A673 (cell line): ENCODE measurements at places on chromosomes 3 and 15.
A peak's percentile ranks its signal among the peaks of the same experiment; 100 is the strongest.

DNA sequence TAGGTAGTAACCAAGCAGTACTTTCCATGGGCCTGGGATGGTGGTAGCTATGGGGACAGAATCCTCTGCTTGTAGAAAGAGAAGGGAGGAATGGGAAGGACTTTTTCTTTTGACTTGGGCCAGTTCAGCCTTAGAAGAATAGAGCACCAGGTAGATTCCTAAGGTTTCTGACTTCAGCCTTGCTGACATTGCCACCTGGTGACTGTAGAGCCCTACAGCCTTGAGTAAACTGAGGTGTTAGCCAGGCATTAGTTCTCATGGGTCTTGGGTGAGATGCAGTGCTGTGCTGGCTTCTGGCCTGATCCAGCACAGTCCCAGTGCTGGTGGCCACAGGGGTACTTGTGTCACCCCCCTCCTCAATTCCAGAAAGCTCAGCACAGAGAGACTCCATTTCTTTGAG lies 171.1 kb downstream of the ZBBX start:
- DNase-seq, result no peak

GRCh38 chr3:10625323-10625722 lies 119.9 kb upstream of the ATP2B2 start:
- DNase-seq, result no peak

DNA sequence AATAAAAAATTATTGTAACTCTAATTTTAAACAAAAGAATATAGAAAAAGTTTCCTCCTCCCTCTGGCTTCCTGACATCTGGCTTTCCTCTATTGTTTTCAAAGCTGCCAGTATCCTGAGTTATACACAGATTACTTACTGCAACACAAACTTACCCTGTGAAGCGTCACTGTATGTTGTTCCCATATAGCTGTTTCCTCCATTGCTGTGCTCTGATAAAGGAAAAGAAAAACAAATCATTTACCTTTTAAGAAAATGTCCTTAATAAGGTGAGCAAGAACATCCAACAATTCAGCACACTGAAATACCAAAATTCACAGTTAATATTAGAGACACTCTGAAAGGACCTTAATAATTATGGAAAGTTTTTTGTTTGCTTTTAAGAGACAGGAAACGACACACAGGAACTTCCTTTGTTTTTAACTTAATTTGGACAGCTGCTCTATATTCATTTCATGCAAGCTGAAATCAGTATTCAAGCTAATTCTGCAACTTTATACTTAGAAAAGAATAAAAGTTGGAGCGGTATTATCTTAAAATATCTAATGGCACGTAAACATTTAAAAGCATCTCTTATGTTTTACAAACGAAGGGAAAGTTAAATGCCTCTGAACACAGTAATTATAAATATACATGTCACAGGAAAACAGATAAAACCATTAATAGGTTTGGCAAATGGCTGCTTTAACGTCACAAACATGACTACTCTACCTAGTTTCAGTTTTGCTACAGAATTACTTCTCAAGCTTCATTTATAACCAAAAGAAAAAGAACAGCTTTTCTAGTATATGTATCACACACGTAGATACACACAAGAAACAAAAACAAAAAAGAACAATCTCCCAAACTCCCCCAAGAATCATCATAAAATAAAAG lies 21.5 kb downstream of the TJP1 start:
- DNase-seq, result peak; percentile 30

DNA sequence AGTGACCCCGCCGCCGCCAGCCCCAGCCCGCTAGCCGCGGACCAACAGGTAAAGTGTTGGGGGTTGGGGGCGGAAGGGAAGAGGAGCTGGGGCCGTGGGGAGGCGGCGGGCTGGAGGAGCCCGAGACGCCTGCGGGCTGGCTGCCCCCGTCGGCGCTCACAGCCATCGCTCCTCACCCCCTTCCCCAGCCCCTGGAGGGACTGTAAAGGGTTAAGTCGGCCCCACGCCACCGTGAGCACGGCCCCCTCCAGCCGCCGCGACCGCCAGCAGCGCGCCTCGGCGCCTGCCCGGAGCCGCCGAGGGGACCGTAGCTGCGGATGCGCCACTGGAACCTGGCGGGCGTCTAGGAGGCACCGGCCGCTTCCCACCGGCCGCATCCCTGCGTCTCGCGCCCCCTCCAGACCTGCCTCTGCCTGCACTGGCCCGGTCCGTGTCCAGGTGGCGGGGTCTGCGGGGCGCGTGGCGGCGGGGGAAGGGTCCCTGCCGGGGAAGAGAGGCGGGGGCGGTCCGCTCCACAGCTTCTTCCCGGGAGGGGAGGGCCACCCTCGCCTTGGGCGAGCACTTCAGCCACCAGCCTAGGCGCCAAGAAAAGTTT lies 522 bp downstream of the MED12L start:
- no peak for DNase-seq

DNA sequence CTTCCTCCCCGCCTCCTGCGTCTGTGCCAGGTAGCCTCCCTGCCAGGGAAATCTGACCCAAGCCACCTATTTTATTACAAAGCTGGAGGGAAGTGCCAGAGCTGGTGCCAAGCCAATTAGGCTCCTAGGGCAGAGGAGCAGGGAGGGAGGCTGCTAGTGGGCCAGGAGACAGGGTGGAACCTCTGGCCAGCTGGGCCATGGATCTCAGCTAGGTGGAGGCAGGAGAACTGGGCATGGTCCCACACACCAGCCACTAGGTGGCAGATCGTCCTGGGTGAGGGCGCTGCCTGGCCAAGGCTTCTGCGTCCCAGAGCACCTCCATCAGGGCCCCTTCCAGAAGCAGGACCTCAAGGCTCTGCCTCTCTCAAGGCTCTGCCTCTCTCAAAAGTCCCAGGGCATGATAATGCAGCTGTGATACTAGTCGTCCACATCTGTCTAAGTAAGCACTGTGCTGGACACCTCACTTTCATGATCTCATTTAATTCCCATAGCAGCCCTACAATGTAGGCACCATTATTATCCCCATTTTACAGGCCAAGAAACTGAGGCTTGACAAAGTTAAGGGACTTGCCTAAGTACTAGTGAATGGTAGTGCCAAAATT lies 4.5 kb upstream of the RFT1 start:
- peak; percentile 42 for DNase-seq

- DNase-seq, result no peak
Observed at GRCh38 chr3:120033596-120033995, 60.7 kb downstream of the GSK3B start.

DNA sequence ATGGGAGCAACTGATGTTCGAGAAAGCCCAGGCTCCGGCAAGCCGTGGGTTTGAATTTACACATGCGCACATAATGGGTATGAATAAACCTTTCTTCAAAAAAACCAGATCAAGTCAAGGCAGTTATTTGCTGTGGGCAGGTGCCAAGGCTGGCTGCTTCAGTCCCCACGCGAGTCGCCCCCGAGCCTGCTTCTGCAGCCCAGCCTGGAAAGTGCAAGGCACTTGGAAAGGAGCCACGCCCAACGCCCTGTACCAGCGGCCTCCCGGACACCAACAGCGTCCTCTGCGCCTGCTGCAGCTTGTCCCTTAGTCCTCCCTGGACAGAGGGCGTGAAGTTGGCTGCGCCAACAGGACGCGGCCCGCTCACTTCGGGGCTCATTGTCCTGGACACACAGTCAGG lies 68.9 kb downstream of the KLF15 start:
- DNase-seq, result peak; percentile 75

GRCh38 chr15:78407608-78408354 lies 30.2 kb upstream of the IREB2 start:
- no peak for DNase-seq

GRCh38 chr3:2856138-2857133 lies 253.7 kb downstream of the IL5RA start:
- DNase-seq, result no peak

GRCh38 chr15:34984889-34985630 lies 3.0 kb downstream of the ZNF770 start:
- DNase-seq, result no peak

DNA sequence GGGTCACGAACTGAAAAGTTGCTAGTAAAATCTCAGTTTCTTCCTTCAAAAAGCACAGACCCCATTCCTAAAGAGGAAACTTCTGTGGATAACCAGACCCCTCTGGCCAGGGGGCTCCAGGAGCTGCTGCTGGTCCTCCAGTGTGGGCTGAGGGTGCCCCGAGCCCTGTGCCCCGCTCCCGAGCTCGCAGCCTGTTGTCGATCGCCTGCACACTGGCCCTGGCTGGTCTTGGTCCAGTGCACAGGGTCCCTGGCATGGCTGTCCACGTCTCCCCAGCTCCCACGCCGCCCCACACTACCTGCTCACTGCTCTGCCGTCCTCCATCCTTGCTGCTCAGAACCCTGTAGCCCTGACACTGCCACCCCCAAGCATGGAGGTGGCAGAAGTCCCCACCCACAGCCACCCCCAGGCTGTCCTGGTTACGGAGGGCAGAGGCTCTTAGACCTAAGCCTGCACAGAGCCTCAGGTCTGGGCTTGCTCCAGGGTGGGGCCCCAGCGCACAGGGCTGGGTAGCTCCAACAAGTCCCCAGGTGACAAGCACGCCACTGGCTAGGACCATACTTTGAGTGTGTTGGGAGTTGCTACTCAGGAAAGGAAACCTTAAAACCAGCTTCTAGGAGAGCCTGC lies 87.0 kb downstream of the PLXNA1 start:
- DNase-seq, result no peak

DNA sequence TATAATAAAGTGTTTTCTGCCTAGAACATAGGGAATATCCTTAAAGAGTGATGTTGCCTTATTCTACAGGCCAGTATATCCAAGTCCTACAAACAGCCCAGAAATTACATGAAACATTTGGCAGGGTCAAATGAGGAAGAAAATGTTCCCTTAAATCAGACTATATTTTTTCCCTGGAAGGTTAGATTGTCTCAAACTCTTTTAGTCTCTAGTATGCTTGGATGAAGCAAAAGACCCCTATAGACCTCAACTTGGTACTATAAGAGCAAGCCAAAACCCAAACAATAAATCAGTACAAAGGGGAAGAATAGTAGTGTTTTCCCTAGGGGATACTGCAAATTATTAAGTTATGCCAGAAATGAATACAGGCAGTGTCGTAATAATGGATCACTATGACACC lies 310.2 kb downstream of the SLC9A9 start:
- no peak for DNase-seq

- no peak for DNase-seq
Observed at GRCh38 chr3:197206913-197207312, 91.5 kb downstream of the DLG1 start.

- DNase-seq, result no peak
Observed at GRCh38 chr15:57892181-57892580, 173.3 kb downstream of the ALDH1A2 start.

- no peak for DNase-seq
Observed at GRCh38 chr3:133181392-133182150, 143.4 kb downstream of the TMEM108 start.

DNA sequence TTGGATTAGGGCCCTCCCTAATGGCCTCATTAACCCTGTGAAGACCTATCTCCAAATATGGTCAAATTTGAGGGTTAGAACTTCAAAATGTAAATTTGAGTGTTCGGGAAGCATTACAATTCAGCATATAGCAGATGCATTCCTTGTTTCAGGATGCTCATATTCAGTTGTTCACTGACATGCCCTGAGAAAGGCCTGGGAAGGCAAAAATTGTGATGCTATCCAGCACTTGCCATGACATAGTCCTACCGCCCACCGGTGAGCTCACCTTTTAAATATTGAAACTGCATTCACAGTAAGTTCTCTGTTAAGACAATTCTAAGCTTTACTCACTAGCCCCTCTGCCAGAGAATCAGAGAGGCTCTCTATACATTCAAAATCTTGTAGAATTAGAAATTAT lies 300.3 kb upstream of the CCDC54 start:
- DNase-seq, result no peak

- no peak for DNase-seq
Observed at GRCh38 chr3:128907706-128908445, 28.5 kb downstream of the ACAD9 start.

DNA sequence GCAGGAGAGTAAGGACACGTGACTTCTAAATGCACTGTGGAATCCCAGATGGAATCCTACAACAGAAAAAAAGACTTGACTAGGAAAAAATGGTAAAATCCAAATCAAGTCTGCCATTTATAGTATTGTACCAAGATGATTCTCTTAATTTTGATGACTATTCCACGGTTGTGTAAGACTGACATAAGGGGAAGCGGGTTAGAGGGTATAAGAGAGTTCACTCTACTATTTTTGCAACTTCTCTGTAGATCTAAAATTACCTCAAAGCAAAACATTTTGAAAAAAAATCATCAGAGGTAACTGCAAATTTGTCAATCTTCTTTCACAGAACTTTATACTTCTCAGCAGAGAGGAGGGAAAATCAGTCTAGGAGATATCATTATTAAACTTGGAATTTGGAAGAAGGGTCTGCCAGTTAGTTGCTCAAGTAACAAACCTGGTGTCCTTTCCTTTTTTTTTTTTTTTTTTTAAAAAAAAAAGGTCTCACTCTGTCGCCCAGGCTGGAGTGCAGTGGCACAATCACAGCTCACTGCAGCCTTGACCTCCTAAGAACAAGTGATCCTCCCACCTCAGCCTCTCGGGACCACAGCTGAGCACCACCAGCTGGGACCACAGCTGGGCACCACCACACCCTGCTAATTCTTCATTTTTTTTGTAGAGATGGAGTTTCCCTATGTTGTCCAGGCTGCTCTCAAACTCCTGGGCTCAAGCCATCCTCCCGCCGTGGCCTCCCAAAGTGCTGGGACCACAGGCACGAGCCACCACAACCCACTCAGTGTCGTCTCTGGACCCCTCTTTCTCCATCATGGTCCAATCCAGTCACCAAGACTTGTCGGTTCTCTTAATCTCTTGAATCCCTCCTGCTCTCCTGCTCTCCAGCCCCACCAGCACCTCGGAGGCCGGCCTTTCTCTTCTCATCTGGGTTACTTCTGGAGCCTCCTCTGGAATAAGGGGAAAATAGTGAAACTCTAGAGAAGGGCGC lies 14.9 kb upstream of the HES1 start:
- DNase-seq, result no peak

GRCh38 chr3:194814878-194815357 lies 129.2 kb downstream of the FAM43A start:
- peak; percentile 12 for DNase-seq

- DNase-seq, result no peak
Observed at GRCh38 chr15:98854496-98854895, 153.1 kb downstream of the PGPEP1L start.

DNA sequence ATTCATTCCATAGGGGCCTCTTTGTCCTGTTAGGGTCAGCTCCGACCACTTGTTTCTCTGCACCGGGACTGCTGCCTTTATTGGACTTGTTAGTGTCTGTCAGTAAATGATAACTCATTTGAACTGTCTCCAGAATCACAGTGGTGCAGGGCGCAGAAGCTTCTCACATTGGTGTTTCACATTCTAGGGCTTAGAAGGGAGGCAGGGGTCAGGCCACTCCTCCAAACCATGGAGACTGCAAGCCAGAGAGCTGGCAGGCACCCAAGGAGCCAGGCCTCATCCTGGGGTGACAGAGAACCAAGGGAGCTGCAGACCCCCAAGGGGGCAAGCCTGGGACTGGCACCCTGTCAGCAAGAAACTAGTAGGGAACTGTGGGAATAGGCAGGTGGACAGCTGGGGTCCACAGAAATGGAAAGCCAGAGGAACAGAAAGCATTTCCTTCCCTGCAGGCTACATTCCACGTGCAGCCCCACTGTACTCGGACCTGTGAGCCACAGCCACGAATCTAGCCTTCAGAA lies 49.1 kb downstream of the CCNL1 start:
- DNase-seq, result no peak

DNA sequence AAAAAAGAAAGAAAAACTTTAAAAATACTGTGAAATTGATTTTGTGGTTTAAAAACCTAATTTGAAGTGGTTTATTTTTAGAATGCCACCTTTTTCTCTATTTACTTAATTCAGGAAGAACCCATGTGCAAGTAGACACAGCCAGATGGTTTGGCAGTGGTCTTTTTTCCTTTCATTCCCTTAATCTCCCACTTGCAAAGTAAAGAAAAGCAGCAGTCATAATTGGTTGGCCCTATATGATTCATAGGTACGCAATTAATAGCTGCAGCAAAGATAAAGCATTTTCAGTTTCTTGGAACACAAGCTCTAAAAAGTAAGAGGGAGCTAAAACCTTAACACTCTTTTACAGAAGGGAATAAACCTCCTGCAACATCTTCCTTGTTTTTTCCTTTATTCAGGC lies 115.3 kb downstream of the MECOM start:
- no peak for DNase-seq
